Large intestine (tissue), 12 donors: ENCODE measurements at places on chromosomes 11 and 22.
A peak's percentile ranks its signal among the peaks of the same experiment; 100 is the strongest.

- no peak for DNase-seq
These were observed 54.9 kb downstream of the MTNR1B start for GRCh38 chr11:93024369-93024768.

GRCh38 chr11:104995001-104995408, 26.6 kb upstream of the CASP4 start:
- DNase-seq: no peak

DNA sequence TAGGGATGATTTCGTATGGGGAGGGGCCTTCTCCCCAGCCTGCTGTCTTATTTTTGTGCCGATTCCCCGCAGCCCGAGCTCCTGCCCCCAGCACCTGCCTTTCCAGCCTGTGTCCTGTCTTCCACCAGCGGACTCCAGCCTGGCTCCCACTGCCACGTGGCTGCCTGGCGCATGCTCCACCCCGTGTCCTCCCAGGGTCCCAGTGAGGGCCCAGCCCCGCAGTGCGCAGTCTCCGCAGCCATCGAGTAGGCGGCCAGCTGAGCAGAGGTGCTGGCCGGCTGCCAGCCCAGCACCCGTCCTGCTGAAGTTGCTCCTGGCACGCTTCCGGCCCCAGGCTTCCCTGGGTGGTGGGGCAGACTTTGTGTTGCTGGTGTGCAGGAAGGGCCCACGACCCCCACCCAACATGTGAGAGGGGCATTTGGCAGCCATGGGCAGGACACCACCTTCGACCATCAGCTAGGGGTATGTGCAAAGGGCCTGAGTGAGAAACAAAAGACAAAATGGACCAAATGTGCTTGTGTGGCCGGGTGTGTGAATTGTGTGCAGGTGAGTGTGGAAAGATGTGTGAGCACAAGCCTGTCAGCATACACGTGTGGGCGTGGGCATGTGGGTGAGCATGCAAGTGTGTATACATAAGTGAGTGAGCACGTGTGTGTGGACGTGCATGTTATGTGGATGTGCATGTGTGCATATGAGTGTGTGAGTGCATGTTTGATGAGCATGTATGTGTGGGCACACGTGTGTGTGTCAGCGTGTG, 55.9 kb downstream of the RTN4R start:
- DNase-seq: no peak

GRCh38 chr11:2153581-2154194, 7.3 kb downstream of the INS start:
- DNase-seq: no peak

DNA sequence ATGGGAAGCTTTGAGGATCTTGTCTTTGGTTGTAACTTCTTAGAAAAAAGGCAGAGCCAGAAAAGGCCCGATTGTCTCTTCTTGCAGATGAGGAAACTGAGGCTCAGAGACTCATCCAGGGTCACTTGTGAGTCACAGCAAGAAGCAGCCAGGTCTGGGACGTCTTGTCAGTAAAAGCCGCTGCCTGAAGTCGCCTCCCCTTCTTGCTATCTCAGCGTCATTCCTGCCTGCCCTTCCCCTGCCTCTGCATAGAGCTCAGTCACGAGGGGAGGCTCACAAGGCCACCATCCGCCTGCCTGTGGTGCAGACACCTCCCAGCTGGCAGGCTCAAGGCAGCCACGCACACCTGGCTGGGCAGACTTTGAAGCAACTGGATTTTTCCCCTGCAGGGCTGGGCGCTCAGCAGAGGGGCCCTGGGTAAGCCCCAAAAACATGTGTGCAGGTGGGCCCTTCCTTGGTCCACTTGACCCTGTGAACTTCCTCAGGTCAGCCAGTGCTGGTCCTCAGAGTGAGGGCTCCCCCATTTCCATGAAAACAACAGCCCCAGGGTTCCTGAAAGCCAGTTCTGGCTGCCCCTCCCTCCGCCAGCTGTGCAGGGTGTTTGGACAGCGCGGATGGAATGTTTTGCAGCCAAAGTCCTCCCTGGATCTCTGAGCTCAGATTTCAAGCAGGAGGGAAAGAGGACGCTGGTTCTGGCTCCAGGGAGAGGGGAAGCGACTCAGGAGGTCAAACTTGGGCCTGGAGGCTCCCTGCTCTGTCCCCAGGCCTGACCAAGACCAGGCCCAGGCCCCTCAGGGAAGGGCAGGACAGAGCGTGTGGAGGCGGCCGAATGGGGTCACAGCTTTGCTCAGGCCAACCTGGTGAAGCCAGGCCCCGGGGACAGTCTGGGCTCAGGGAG, 6.0 kb upstream of the RAB3IL1 start:
- DNase-seq: peak; percentile 97

GRCh38 chr11:2463766-2464277, 19.0 kb downstream of the KCNQ1 start:
- no peak for DNase-seq
